Caki2 (cell line): ENCODE measurements at places on chromosomes 5 and 9.

DNA sequence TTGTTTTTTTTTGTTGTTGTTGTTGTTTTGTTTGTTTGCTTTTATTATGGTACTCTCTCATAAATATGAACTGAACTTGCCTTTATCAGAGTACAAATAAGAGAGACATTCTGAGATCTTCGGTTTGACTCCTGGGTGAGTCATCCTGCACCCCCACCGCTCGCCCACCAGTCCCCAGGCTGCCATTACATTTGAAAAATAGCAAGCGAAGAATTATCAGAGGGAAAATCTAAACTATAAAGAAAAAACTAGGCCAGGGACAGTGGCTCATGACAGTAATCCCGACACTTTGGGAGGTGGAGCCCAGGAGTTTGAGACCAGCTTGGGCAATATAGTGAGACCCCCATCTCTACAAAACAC, 122.1 kb upstream of the MAP3K1 start:
- DNase-seq, result no peak

GRCh38 chr5:42495914-42496313, 72.7 kb downstream of the GHR start:
- no peak for DNase-seq

DNA sequence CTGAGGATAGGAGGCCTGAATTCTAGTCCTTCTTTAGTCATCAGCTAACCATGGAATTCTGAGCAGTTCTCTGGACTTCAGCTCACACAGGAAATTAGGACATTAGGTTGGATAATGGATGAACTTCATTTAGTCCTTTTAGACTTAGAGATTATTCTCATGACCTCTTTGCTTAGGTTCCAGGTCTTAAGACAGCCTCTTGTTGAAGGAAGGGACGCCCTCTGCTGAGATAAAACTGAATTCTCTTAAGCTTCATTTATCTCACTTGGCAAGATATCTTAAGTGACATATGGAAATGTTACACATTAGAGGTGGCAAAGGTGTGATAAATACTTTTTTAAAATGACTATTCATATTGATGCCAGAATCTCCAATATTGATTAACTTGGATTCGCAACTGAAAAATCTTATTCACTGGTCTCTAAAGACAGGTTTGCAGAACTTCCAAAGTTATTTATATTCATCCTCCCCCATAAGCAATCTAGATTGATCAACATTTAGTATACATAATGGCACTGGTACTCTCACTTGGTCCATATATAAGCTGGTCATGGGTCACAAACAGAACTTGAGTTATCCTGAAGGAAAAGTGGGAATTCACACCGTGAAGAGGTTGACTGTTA, 16.9 kb upstream of the ZNF366 start:
- DNase-seq, result peak; percentile 16

GRCh38 chr5:171428168-171428696, 8.8 kb downstream of the FGF18 start:
- no peak for DNase-seq

GRCh38 chr5:112472614-112473013, 53.5 kb upstream of the EPB41L4A start:
- DNase-seq, result no peak

GRCh38 chr5:115770466-115770865, 46.0 kb downstream of the CDO1 start:
- no peak for DNase-seq

DNA sequence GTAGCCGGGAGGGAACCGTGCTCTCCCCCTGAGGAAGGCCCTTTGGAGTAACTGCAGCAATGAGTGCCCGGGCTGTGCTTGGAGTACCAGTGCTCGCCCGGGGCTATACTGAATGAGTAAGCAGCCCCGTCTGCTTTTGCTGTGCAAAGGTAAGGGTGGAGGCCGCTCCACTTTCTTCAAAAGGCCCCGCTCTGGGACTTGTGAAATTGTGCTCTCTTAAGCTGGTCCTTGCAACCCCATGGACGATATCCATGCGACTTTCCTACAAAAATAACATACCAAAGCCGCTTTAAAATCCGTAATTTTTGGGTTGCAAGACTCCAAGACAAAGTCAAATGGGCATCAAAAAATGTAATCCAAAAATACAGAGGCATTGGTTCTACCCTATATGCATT, 578 bp upstream of the TNFAIP8 start:
- no peak for DNase-seq

- DNase-seq, result peak; percentile 97
These were observed 24.8 kb downstream of the TGFBI start for GRCh38 chr5:136053336-136054141.

DNA sequence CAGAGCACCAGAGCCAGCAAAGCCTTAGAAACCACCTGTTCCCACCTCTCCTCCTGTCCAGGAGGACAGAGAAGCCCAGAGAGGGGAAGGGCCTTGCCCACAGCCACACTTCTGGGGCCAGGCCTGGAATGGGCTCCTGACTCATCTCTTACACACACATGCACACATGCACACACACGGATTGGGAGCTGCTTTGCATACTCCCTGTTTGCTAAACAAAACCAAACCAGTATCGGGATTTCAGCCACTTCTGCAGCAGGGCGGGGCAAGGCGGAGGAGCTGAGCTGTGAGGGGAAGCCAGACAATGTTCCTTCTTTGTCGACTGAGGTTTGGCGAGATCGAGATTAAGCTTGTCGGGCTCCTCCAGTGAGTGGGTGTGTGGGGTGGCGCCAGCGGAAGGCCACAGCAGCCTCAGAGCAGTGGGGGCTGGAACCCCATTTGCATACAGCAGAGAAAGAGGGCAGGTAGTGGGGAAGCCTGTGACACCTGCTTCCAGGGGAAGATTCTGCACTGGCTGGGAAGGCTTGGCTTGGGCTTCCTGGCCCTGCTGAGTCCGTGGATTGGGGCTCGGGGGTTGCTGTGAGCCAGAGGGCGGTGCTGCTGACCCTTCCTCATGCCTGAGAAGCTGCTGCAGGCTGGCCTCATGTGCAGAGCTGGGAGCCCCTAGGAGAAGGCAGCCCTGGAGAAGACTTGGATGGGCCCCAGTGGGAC, 16.1 kb downstream of the GFI1B start:
- no peak for DNase-seq

DNA sequence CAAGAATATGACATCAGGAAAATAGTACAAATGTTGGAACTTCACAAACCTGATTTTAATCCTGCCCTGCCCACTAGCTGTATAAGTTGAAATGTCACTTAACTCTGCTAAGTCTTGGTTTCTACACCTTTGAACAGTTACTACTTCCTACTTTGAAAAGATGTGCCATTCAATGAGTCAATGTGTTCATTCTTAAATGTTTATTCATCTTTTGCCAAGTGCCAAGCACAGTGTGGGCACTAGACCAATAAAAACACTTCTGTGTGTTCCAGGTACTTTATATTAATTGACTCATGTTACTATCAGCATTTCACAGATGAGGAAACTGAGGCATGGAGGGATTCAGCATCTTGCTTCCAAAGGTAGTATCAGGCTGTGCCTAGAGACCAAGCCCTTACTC, 12.8 kb downstream of the PDCL start:
- DNase-seq, result no peak

GRCh38 chr5:134818776-134819175, 27.0 kb upstream of the C5orf24 start:
- no peak for DNase-seq

- no peak for DNase-seq
These were observed 54.5 kb upstream of the EQTN start for GRCh38 chr9:27351438-27351837.

GRCh38 chr5:40605295-40605958, 74.3 kb upstream of the PTGER4 start:
- no peak for DNase-seq

- DNase-seq, result no peak
These were observed 30.7 kb downstream of the PPARGC1B start for GRCh38 chr5:149760854-149761187.

- DNase-seq, result peak; percentile 76
These were observed 11.1 kb downstream of the TTC39B start for GRCh38 chr9:15295761-15296405.

- peak; percentile 21 for DNase-seq
These were observed 276.5 kb downstream of the ARHGEF28 start for GRCh38 chr5:73902327-73903051.

- DNase-seq, result no peak
These were observed 930 bp downstream of the ANKS6 start for GRCh38 chr9:98795295-98795955.

DNA sequence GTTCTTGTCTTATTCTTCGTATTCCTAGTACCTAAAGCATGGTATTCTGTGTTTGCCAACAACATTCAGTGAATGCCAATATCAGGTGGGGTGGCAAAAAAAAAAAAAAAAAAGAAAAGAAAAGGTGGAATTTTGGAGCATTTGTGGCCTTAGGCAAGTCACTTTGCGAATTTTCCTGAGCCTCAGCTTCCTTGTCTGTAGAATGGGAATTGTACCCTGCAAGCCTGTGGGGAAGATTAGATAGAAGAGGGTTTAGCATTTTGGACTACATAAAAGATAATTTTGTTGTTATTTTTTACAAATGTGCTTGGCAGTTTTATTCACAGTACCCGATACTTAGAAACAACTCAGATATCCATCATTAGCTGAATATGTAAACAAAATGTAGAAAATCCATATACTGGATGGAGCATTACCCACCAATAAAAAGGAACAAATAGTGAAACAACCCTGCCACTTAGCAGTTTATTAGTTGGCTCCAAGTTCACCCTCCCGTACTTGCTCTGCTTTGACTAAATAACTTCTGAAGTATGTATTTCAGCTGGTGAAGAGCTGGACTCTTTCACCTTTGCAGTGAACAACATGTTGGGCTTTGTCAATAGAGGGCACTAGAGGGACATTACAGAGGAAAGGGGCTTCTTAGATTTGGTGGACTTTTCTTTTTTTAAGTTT, 13.6 kb downstream of the UBE2D2 start:
- peak; percentile 30 for DNase-seq

DNA sequence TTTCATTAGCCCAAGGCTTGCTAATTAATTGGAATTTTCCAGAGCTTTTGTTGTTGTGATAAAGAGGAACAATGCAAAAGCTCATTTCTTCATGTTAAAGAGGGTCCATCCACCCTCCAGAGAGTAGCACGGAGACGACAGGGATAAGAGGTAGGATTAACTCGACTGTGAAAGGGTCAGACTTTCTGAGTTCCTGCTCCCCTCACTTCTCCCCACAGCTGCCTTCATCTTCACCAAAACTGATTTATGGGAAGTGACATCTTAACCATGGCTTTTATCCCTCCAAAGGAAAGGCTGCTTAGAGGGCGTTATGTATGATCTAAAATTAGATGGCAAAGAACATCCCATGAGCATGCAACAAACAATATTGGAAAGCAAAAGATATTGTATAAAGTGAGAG, 135.5 kb downstream of the GLIS3 start:
- no peak for DNase-seq

DNA sequence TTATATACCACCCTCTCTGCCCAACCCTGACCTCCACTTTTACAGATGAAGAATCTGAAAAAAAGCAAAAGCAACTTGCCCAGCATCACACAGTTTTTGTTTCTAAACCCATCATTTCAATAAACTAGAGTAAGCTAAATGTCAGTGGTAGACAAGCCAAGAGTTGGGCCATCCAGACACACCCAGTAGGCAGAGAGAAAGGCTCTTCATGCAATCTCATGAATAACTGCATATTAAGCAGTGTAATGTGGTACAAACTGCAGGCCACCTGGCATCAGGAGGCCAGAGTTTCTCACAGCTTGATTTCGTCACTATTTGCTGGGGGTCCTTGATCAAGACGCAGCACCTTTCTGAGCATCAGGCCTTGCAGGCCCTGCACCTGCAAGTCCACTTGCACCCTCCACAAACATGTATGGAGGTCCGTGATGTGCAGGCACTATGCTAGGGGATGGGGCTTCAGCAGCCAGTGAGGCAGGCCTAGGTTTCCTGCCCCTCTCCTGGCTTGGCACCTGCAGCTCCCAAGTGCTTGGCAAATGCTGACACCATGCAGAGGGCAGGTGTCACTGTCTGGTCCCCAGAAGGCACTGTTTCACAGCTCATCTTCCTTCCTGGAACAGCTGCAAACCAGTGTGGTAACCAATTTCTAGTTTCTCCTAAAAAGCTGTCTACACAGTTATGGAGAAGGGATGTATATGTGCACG, 29.8 kb downstream of the ADAM19 start:
- no peak for DNase-seq

DNA sequence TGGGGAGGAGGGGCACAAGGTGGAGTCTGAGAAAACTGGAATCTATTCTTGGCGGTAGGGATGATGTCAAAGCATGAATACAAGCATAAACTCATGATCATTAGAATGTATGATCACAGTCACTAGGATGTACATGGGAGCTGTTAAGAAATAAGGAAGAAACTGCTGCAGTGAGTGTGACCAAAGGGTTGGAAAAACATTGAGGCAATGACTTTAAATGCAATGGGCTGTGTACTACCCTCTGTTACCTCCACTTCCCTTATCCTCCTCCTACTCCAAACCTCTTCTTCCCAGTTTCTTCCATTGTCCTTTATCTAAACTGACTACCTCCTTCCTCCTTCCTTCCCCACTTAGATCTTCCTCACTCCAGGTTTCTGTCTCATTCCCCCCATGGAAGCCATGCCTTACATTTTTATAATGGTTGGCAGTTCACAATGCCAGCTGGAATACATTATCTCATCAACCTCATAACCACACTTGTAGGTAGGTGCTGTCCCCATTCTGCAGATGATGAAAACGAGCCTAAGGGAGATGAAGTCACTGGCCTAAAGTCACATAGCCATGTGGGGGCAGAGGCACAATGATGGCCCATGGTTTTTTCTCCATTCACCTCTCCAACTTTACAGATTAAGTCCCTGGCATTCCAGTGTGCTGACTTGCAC, 21.9 kb upstream of the TNFSF15 start:
- no peak for DNase-seq

DNA sequence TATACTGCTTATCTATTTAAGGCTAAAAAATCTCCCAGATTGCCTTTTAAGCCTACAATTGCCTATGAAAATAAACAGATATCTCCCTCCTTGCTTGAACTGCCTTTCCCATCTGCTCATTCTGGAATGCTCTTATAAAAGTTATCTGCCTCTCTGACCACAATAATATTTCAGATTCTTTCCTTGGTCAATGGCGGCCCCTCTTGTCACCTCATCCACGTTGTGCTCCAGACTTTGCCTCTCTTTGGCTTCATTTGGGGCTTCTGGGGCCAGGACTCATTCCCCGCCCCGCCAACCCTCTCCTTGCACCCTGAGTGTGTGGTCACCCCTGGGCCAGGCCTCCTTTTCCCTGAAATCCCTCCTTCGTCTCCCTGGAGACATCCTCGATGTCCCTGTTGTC, 110.0 kb upstream of the RPS23 start:
- peak; percentile 40 for DNase-seq

DNA sequence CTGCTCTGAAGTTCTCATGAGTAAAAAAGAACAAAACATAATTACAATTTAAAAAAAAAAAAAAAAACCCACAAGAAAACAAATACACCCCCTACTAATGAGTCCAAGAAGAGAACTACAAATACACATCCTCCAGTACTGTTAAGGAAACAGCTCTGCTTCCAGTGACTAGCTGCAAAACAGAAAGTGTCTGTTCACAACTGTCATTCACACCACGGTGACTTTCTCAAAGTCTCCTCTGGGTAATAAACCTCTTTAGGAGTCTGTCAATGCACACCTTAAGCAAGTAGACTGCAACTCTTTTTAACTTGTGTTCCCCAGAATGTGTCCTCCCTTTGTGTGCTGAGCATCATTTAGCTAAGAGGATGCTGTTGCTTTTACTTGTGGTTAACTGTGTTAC, 6.2 kb downstream of the REEP5 start:
- DNase-seq, result no peak
